ENCODE measurements at places on chromosomes 6 and 20. TPM values are rescaled to one million over a fixed set of nuclear protein-coding genes. Genes with fewer than 3 reads are reported as not detected.

The EIF2S2 gene
- 80.0 TPM for total RNA-seq

The MOG gene
- not detected for total RNA-seq

The PAQR8 gene
- total RNA-seq, result 4.1 TPM

The EGFL8 gene
- 0.73 TPM for total RNA-seq

The TMEM244 gene
- 0.78 TPM for total RNA-seq

The DEFB132 gene
- total RNA-seq, result not detected

The DEFB125 gene
- not detected for total RNA-seq

The PTPRA gene
- total RNA-seq, result 50.8 TPM

The MCCD1 gene
- not detected for total RNA-seq

The DEFB127 gene
- total RNA-seq, result not detected

The NOX3 gene
- not detected for total RNA-seq

The WDR46 gene
- total RNA-seq, result 92.3 TPM

The TTK gene
- total RNA-seq, result 42.4 TPM

The BTN1A1 gene
- under 0.01 TPM for total RNA-seq

The CCN2 gene
- total RNA-seq, result 10.8 TPM

The RRAGD gene
- total RNA-seq, result 2.2 TPM

The FAM209B gene
- not detected for total RNA-seq

The TAB2 gene
- total RNA-seq, result 15.4 TPM

The RUNX2 gene
- 5.1 TPM for total RNA-seq

The DBNDD2 gene
- total RNA-seq, result 1.8 TPM

The C20orf202 gene
- total RNA-seq, result not detected
